ENCODE measurements at places on chromosomes 2 and 18. TPM values are rescaled to one million over a fixed set of nuclear protein-coding genes. Genes with fewer than 3 reads are reported as not detected.

The VSNL1 gene
- total RNA-seq = not detected

The VAMP8 gene
- 40.5 TPM for total RNA-seq

The MTA3 gene
- total RNA-seq = 50.7 TPM

The MREG gene
- total RNA-seq = 2.5 TPM

The D2HGDH gene
- 29.9 TPM for total RNA-seq

The CNTNAP5 gene
- not detected for total RNA-seq

The UBE2E3 gene
- total RNA-seq = 50.7 TPM

The POTEC gene
- total RNA-seq = not detected
